NCI-H2107 (cell line): ENCODE measurements at places on chromosomes 3 and 15.

DNA sequence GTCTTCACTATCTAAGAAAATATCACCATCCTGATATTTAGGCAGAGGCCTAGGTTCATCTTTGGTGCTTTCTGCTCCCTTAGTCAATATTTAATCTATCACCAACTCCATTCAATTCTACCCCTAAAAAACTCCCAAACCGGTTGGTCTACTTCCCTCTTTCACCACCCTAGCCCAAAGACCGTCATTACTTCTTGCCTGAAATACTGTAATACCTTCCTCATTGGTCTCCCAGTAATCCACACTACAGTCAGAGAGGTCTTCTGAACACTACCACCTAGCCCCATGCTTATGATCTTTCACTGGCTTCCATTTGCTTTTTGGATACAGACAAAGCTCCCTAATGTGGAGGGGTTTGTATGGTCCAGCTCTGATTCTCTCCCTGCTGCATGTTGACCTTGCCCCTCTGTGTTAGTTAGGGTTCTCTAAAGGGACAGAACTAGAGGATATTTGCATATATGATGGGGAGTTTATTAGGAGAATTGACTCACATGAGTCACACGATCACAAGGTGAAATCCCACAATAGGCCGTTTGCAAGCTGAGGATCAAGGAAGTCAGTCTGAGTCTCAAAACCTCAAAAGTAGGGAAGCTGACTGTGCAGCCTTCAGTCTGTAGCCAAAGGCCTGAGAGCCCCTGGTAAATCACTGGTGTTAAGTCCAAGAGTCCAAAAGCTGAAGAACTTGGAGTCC lies 36.4 kb upstream of the ATP2C1 start:
- no peak for DNase-seq

GRCh38 chr3:120854908-120855526 lies 53.0 kb upstream of the STXBP5L start:
- DNase-seq = no peak

GRCh38 chr15:82043130-82043673 lies 2.6 kb downstream of the MEX3B start:
- DNase-seq = no peak

DNA sequence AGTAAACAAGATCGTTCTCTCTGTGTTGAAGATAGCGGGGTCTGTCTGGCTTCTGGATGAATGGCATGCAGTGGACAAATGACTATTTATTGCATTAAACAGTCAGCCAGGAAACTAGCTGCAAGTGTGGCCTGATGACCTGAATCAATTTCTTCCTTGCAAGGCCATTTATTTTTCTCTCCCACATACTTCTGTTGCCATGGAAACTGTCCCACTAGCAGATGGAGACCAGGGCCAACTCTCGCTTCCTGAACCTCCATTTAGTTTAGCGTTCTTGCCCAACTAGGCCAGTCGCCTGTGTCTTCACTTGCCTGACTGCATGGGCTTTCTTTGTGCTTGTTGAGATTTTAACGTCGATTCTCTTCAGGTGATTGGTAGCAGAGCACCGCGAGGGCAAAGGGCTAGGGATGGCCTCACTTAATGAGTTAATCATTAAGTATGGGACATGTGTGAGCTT lies 27.6 kb downstream of the LMCD1 start:
- no peak for DNase-seq

DNA sequence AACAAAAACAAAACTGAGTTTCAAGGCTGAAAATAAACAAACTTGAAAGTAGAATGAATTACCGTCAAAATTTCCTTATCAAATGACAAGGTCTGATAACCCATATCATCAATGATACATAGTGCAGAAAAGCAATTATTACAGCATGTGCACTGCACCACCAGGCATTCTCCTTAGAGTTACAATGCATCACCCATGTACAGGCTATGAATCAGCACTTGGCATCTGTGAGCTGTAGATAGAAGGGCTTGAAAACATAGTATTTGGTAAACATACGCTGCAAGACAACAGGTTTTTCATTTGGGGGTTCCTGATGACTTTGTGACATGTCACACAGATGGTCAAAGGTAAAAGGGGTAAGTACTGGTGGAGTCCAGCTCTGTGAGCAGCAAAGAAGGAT lies 265.1 kb downstream of the CTNNB1 start:
- no peak for DNase-seq

DNA sequence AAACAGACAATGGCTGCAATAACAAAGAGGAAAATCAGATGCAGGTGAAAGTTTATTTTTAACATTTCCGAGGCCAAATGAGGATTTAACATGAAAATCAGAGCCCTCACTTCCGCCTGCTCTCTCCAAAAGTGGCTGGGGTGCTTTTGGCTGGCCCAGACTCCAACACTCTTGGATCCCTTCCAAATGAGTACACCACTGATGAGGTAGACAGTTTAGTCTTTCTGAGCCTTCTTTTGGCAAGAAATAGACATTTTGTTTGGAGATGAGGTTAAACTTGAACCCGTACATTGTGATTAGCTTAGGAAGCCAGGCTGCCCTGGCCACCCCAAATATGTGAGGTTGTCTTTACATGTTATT lies 51.0 kb upstream of the TRA2B start:
- no peak for DNase-seq

GRCh38 chr3:55812394-55813013 lies 325.4 kb upstream of the WNT5A start:
- DNase-seq = no peak

DNA sequence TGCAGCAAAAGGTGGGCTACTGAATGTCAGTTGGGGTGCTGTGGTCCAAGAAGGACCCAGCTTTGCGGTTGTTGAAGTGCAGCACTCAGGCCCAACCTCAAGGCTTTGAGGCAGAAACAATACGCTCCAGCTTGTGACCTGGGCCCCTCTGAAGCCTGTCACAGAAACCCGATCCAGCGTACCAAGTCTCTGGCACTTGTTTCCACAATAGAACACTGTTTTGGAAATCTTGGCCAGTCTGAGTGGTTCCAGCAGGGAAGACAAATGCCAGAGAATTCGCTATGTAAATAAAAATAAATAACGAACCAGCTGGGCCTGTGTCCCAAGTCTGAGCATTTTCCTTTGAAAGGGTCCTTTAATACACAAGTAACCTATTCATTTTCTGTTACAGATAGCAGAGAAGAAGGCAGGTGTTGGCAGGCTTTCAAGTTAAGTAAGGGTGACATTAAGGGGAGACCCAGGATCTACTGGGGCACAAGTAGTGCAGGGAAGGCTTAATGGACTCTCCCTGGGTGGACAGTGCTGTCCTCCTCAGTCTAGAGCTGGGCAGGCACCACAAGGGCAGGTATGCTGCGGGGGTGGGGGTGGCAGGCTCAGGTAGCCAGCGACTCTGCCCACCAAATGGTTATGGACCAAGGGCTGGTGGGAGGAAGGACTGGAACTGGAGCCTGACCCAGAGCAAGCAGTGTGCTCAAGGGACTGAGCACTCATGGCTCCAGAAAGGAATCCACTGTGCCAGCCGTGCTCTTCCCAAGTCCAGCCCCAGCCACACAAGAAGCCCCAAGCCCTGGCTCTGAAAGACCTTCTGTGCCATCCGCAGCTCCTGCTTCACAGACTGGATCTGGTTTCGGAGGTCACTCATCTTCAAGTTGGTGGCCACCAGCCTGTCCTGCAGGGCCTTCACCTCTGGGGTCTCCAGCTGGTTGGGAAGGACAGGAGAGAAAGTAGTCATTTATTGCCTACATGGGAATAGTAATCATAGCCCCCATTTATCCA lies 26.3 kb downstream of the CCDC13 start:
- no peak for DNase-seq

DNA sequence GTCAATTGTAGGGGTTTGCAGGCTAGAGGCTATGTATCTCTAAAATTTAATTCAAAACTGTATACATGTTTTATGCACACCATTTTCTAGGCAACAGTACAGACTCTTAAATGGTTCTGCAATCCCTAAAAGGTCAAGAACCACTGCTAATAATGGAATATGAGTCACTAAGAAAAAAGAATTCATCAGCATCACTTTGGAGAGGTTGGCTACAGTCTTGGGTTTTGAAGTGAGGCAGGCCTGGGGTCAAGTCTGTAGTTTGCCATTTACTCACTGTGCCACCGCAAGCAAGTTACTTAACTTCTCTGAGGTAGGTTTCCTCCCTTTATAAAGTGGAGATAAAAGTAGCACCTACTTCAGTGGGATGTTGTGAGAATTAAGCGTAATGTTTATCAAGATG lies 33.7 kb downstream of the THRB start:
- no peak for DNase-seq

DNA sequence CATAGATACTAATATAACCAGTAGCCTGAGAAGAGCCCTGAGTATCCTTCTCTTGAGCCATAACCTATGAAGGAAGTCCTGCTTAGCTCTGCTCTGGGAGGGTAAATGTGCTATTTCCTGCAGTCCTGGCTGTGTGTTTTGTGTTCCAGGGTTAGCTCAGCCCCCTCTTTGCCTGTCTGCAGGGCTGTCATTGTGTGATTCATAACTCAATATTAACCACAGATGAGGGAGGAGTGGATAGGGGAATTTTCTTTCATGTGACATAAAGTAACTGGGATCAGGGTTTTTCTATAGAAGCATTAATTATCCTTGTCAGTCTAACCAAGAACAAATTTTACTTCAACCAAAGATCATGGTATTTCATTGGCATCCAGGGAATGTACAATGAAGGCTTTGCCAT lies 183.3 kb upstream of the ZBTB20 start:
- DNase-seq = no peak

GRCh38 chr15:98043160-98044014 lies 82.9 kb downstream of the ARRDC4 start:
- no peak for DNase-seq

GRCh38 chr3:158970006-158970405 lies 168.2 kb downstream of the MFSD1 start:
- no peak for DNase-seq

DNA sequence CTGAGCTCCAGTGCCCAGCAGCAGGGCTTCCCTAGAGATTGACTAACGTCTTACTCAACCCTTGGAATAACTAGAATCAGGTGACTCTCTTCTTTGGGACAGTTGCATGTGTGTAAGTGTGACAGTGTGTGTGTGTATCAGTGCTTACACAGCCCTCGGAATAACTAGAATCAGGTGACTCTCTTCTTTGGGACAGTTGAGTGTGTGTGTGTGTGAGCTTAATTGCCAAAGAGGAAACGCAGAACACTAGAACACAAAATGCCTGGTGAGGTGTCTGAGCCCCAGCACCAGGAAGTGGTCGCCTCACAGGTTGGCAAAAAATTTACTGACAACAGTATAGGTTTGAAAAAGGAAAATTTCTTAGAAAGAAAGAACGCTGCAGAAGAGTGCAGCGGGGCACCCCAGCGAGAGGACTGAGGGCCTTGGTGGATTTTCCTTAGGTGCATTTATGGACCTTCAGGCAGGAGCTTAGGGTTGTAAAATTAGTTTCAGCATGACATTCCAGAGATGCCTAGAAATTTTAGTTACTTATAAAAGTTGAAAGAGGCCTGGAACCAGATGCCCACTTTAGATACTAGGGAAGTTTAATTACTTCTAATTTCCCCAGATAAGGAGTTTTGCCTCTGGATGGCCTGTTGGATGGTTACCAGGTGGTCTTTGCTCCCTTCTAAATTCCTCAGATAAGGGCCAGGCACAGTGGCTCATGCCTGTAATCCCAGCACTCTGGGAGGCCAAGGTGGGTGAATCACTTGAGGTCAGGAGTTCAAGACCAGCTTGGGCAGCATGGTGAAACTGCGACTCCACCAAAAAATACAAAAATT lies 3.7 kb upstream of the WDR82 start:
- no peak for DNase-seq

DNA sequence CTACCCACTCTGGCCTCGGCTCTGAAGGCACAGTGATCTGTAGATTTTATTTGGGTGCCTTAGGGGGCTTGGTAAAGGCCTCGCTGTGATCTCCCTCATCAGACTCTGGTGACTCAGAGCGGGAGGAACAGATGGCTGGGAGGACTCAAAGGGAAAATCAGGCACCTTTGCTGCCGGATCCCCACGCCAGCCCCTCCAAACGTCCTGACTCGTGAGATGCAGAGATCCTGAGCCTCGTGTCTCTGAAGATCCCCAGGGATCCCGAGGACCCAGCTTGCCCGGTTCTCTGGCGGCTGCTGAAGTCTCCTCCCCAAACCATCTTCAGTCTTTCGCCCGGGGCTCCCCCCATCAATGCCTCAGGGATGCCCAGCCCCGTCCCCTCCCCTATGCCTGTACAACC lies 32.8 kb downstream of the MUC20 start:
- DNase-seq = no peak

DNA sequence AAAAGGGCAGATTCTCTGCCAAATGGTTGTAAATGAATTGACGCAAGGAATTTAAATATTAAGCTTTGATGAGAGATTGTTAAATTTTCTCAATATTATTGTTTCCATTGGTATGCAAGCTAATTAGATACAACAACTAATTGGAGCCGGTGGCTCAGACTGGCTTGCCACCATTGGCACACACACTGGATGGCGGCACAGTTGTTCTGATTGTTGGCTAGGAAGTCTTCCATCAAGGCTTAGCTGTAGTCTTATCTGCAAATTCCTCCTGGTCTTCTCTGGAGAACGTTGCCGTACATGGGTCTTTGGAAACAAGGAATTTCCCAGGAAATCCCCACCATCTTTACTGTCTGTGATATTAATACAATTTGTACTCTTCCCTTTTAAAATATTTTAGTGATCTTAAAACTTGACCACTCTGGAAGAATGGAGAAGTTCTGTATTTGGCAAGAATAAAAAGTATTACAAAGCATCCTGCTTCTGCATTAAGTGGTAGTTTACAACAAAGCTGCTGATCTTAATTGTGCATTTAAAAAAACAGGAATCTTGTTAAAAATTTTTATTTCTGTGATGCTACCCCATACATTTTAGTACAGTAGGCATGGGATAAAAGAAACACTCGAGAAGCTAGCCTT lies 126.5 kb downstream of the UBE2E2 start:
- DNase-seq = no peak

GRCh38 chr3:122795674-122796195 lies 866 bp downstream of the SLC49A4 start:
- no peak for DNase-seq

- no peak for DNase-seq
Observed at GRCh38 chr15:73965094-73965757, 26.9 kb downstream of the STOML1 start.

DNA sequence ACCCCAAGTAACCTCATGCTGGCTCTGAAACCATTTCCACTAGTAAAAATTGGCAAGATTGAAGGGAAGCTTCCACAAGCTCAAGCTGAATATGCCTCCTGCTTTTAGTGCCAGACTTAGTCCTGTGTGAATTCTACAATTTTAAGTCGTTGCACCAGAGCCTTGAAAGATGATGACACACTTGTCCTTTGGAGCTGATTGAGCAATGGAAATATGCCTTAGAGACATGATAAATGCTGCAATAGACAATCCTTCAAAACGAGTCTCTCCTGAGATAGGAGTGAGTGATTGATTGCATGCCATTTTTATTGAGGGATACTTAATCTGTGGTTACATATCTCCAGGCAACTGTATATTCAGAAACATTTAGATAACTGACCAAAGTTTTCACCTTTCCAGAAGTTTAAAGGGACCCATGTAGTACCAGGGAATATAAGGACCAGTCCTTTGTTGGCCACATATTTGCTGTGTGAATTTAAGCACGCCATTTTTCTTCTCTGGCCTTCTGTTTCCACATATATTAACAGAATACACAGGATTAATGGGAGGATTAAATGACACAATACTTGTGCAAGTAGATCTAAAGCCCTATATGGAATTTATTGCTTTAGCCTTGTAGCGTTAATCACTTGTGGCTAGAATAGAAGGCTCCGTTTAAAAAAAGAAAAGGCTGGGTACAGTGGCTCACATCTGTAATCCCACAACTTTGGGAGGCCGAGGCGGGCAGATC lies 65.1 kb downstream of the PPARG start:
- no peak for DNase-seq

GRCh38 chr3:63228677-63229076 lies 49.4 kb upstream of the SYNPR start:
- DNase-seq = no peak

- no peak for DNase-seq
Observed at GRCh38 chr15:95556225-95556624, 774.3 kb upstream of the NR2F2 start.

- DNase-seq = no peak
Observed at GRCh38 chr3:114151091-114151490, 27.8 kb downstream of the DRD3 start.
